ENCODE measurements at places on chromosomes 6 and 20. TPM values are rescaled to one million over a fixed set of nuclear protein-coding genes. Genes with fewer than 3 reads are reported as not detected.

Gene UBD
- total RNA-seq, result 0.32 TPM

Gene COL20A1
- 0.09 TPM for total RNA-seq

Gene ZBTB12
- total RNA-seq, result 1.8 TPM

Gene CENPQ
- total RNA-seq, result 4.2 TPM

Gene SLC22A7
- total RNA-seq, result not detected

Gene ANKRD66
- total RNA-seq, result not detected

Gene RSPH9
- total RNA-seq, result 0.23 TPM

Gene PRDM1
- 6.0 TPM for total RNA-seq

Gene SF3B5
- 75.2 TPM for total RNA-seq

Gene DDO
- 2.5 TPM for total RNA-seq

Gene HLA-DRA
- total RNA-seq, result 274 TPM

Gene POLR1H
- total RNA-seq, result 20.5 TPM

Gene DSP
- 4.1 TPM for total RNA-seq

Gene RSPO3
- total RNA-seq, result 12.5 TPM

Gene PKHD1
- not detected for total RNA-seq

Gene ISM1
- total RNA-seq, result 42.9 TPM

Gene RPS6KA2
- total RNA-seq, result 43.2 TPM

Gene NOP56
- total RNA-seq, result 88.3 TPM

Gene VSTM2L
- total RNA-seq, result 3.1 TPM

Gene ADGB
- 0.18 TPM for total RNA-seq

Gene SLC22A16
- 0.55 TPM for total RNA-seq

Gene SLC35B3
- 17.8 TPM for total RNA-seq

Gene BPIFB2
- total RNA-seq, result not detected

Gene C20orf144
- 0.16 TPM for total RNA-seq

Gene DEFB124
- total RNA-seq, result 1.6 TPM

Gene NRN1
- total RNA-seq, result 31.6 TPM

Gene EYA2
- 10.7 TPM for total RNA-seq

Gene SRXN1
- total RNA-seq, result 18.5 TPM

Gene SYCP2
- total RNA-seq, result 2.4 TPM

Gene TRIM40
- total RNA-seq, result not detected

Gene CST1
- total RNA-seq, result 1.1 TPM

Gene GPSM3
- total RNA-seq, result 20.1 TPM

Gene CDH22
- total RNA-seq, result not detected

Gene CFB
- total RNA-seq, result 56.7 TPM

Gene TRIM10
- not detected for total RNA-seq

Gene ULBP1
- total RNA-seq, result 0.13 TPM

Gene TMEM244
- total RNA-seq, result not detected

Gene DLK2
- total RNA-seq, result not detected

Gene VIP
- 0.78 TPM for total RNA-seq

Gene HINT3
- total RNA-seq, result 20.1 TPM

Gene RAET1G
- 0.99 TPM for total RNA-seq

Gene KHDC1
- 1.8 TPM for total RNA-seq

Gene BEND6
- total RNA-seq, result 5.5 TPM

Gene BIRC7
- total RNA-seq, result not detected

Gene TEAD3
- 78.0 TPM for total RNA-seq

Gene WFDC2
- 2.3 TPM for total RNA-seq

Gene STMND1
- total RNA-seq, result not detected

Gene MROH8
- 5.1 TPM for total RNA-seq

Gene C6orf15
- total RNA-seq, result not detected

Measured in aorta (tissue), 5 donors.